ENCODE measurements at places on chromosomes 6 and 20.

- no peak for DNase-seq
Measured at GRCh38 chr6:17276766-17277165, 4.4 kb upstream of the RBM24 start.

GRCh38 chr20:55086421-55086820 is 611.0 kb downstream of the DOK5 start:
- DNase-seq, result no peak

GRCh38 chr6:30965140-30965601 is 18.3 kb upstream of the MUC21 start:
- DNase-seq, result no peak

GRCh38 chr20:19285436-19285835 is 73.0 kb downstream of the SLC24A3 start:
- DNase-seq, result no peak

- DNase-seq, result no peak
Measured at GRCh38 chr6:83083476-83083875, 16.0 kb downstream of the DOP1A start.

GRCh38 chr20:38610521-38610920 is 8.9 kb downstream of the ARHGAP40 start:
- no peak for DNase-seq

GRCh38 chr20:24469116-24469893 is at the start of gene SYNDIG1:
TSS of gene SYNDIG1 (plus strand) at chr20:24469629. CDS start at chr20:24543098, 73,469 bp downstream.
- no peak for DNase-seq

- no peak for DNase-seq
Measured at GRCh38 chr20:50838707-50839385, 44.0 kb downstream of the BCAS4 start.

- DNase-seq, result no peak
Measured at GRCh38 chr6:118320652-118321051, 227.4 kb upstream of the PLN start.

GRCh38 chr20:18727032-18727508 is 86.5 kb upstream of the SCP2D1 start:
- no peak for DNase-seq

- no peak for DNase-seq
Measured at GRCh38 chr6:53573299-53573698, 28.4 kb upstream of the GCLC start.

DNA sequence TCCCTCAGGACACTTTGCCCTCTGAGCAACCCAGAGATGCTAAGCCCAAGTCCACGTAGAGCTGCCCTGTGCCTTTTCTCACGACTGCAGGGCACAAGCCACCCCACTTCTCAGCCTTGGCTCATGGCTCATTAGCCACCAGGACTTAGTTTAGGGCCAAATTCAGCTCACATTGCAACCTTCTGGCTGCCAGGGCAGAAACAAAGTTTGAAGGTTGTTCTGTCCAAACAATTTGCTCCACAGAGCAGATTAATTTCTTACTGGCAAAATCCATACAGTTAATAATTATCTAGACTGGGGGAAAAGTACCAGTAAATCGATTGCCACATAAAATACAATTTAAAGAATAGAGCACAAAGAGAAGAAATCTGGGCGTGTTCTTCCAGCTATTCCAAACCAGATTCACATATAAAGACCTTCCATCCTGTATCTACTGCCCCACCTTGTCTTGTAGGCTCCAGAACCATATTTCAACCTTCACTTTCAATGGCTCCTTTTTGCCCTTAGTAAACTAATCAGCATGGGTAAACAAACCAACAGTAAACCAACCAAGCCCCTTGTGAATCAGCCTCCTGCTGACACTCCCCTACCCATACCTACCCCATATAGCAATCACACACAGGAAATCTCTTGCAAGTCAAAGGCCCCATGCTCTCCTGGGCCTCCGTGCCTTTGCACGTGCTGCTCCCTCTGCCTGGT is 101.9 kb downstream of the QRSL1 start:
- DNase-seq, result no peak

DNA sequence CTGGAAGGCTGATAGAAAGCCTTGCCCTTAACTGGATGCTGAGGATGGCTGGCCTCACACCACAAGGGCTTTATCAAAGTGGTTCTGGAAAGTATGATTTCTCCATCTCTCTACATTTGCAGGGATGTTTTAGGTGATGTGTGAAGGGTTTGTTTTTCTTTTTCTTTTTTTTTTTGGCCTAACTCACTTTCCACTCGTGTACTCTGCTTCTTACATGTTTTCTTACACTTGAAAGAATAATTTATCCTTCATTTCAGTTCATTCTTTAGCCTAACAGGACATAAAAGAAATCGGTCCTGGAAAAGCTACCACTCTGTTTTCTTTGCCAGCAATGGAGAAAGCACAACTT is 41.2 kb downstream of the ISM1 start:
- no peak for DNase-seq

GRCh38 chr6:33290459-33290858 is 1.1 kb downstream of the PFDN6 start:
- DNase-seq, result no peak

DNA sequence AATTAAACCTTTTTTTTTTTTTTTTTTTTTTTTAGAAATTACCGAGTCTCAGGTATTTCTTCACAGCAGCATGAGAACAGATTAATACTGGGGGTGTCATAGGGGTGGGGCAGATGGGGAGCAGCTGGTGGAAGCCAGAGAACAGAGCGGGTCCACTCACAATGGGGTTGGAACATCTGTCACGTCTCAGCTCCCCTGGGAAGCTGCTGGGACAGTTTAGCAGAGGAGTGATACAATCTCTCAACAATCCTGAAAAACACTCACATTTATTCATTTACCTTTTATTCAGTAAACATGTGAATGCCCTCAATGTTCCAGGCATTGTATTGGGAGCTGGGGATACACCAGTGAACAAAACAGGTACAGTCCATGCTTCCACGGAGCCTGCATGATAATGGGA is 162.2 kb downstream of the SMOC2 start:
- no peak for DNase-seq

DNA sequence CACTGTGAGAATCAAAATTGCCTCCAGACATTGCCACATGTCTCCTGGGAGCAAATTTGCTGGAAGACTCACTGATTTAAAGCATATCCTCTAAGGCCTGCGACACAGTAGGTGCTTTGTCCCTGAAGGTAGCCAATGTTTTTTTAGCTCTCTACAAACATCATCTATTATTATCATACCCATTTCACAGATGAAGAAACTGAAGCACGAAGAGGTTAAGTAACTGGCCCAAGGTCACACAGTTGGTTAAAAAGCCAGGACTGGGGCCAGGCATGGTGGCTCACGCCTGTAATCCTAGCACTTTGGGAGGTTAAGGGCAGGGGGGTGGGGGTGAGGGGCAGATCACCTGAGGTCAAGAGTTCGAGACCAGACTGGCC is 12.4 kb downstream of the SLC13A3 start:
- DNase-seq, result no peak

DNA sequence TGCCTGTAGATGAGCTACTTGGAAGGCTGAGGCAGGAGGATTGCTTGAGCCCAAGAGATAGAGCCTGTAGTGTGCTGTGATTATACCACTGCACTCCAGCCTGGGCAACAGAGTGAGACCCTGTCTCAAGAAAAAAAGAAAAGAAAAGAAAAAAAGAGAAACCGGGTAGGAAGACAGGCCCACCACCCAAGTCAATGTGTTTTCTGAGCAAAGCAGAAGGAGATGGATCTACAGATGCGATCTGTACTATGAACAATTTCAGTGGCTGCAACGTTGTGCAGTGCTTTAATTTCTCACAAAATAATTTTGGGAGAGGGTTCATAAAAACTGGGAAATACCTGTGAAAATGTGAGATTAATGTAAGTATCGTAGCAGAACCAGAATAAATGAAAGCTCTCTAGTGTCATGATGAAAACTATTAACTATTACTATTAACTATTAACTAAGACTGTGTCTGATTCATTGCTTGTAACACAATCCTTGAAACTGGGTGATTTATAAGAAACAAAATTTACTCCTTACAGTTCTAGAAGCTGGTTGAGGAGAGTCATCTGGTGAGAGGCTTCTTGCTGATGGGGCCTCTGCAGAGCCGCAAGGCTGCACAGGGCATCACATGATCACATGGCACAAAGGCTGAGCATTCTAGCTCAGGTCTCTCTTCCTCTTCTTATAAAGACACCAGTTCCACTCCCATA is 233.1 kb upstream of the ZNF217 start:
- no peak for DNase-seq

DNA sequence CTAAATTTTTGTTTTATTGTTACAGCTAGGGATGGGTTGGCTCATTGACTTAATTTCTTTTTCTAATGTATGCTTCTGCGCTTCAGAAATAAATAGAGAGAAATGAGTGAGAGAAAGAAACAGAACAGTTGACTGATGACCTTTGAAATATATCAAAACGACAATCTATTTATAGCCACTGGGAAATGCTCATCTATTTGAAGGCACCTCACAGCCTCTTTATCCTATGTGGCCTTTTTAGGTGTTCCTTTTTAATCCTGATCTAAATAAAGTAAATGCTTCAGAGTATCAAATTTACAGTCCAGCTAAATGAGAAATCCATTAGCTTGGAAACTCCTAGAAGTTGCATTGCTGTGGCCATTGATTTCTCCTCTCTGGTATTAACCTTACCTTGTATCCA is 943.5 kb upstream of the CITED2 start:
- no peak for DNase-seq

- no peak for DNase-seq
Measured at GRCh38 chr20:47278907-47279348, 77.6 kb downstream of the ZMYND8 start.

DNA sequence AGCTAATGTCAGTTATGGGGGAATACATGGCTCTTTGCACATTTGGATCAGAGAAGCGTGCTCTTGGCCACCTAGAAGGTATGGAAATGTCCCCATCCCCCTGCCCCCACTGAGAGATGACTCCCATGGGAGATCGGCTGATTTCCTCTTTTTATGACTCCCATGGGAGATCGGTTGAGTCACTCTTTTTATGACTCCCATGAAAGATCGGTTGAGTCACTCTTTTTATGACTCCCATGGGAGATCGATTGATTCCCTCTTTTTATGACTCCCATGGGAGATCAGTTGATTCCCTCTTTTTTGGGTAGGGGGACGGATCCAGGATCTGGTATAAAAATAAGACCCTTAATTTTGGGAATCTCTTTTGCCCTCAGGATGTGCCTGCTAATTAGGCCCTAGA is 10.3 kb upstream of the TAAR9 start:
- no peak for DNase-seq

DNA sequence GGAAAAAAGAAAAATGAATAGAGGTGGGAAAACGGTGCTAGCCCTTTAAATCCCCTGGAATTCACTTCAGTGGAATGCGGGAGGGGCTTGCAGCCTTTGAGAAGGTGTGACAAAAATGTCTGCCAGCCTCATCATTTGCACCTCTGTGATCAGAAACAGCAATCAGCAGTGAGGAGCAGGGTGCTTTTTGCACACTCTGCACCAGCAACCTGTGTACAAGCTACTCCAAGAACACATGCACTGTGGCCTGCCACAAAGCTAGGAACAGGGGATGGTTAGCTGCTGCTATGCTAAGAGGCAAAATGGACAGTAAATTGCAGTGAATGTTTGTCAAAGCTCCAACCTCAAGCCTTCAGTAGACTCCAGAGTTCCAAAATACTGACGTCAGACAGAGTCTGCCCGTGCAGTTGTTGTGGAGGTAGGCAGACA is 29.7 kb downstream of the GINS1 start:
- no peak for DNase-seq

- DNase-seq, result no peak
Measured at GRCh38 chr6:134114918-134115714, 62.7 kb upstream of the SLC2A12 start.

- DNase-seq, result no peak
Measured at GRCh38 chr6:24477070-24477469, 12.3 kb downstream of the GPLD1 start.

- no peak for DNase-seq
Measured at GRCh38 chr6:22682979-22683378, 113.6 kb downstream of the HDGFL1 start.

- DNase-seq, result no peak
Measured at GRCh38 chr6:75076009-75076408, 129.8 kb downstream of the COL12A1 start.

DNA sequence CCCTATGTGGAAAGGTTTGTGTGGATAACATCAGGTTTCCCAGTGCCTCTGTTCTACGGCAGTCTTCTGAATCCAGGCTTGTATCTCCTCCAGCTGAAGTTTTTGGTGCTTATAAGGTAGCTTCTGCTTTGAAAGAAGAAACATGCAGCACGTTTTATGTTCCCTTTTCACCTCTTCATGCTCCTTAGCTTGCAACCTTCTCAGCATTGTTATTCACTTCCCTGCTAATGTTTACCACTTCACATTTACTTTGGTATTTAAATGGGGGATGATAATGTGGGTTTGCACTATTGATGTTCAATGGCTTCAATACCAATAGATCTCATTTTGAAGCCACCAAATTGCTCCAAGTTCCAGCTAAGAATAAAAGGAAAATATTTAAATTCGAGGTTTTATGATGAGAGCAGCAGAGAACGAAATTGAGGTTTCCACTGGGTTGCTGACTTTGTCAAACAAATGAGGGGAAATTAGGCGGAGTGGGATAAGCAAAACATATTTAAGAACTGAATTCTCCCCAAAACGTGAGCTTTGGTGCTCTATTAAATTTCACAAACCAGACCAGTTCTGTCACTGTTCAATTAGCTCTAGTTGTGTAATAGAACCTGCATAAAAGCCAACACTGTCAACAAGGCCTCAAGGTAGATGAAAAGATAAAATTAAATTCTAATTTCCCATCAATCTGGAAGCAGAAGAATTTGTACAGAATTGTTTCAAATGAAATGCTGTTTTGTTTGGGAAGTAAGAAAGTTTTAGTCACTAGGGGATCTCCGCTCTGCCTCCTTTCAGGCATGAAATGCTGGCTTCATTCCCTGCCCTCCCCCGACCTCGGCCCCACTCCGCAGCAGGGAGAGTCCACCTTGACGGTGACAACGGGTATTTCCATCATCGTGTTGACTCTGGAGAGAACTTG is 1.4 kb downstream of the IL22RA2 start:
- DNase-seq, result no peak

GRCh38 chr6:149108038-149108748 is 209.3 kb upstream of the TAB2 start:
- DNase-seq, result no peak

- no peak for DNase-seq
Measured at GRCh38 chr6:78607189-78607588, 260.2 kb upstream of the IRAK1BP1 start.

DNA sequence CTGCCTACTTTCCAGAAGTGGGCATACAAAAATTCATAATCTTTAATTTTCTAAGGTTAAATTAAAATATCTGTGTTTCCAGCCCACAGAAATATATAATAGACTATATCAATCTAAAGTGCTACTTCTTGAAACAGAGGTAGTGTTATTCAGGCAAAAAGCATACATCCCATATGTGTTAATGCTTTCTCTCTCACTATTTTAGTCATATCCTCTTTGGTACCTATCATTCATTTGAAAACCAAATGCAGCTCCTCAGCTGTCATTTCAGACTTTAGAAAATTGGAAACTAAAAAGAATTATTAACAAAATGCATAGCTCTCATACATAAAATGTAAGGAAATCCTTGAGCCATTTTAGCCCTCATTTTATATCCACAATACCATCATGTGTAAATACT is 925 bp downstream of the FHL5 start:
- no peak for DNase-seq
